CD4-positive, alpha-beta T cell treated with Interleukin-10 for 1 hour (primary cell): ENCODE measurements at places on chromosomes 3 and 15.

DNA sequence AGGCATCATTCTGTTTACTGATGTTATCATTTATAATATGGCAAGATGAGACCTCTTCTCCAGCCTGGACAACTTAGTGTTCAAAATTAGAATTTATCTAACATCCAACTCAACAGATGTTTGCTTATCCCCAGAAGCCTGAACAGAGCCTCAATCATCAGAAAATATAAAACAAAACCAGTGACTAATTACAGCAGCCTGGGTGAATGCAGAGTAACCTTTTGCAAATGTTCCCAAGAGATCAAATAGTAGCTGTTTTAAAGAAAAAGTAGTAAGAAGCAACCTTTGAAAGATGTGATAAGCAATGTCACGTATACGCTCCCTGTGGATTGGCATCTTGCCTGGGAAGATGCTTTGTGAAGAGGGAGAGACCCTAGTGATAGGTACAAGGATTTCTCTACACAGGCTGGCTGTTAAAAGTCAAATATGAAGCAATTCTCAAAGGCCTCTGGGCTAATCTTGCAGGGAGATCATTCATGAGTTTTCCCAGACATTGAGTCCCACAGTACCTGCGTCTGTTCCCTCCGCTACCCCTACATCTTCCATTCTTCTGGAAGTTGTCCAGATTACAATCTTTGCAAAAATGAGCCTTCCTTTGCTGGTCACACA is 39.3 kb upstream of the PRICKLE2 start:
- DNase-seq: no peak

GRCh38 chr3:37071921-37072320 is 78.6 kb downstream of the MLH1 start:
- DNase-seq: no peak

DNA sequence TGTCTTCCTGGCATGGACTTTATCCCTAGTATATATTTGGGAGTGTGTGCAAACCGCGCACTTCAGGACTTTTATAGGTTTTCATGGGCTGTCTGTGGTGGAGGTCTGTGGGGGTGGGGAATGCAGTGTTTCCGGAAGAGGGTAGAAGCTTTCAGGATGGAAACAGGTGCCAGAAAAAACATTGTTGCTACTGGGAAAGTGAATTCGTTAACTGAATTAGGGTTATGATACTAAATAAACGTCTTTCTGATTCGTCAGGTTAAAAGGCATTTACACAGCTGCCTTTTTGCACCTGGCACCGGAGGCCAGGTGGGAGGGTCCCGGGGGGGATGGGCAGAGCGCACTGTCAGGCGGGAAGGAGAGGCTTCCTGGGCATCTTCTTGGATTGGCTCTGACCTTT is 62.1 kb downstream of the SLCO3A1 start:
- no peak for DNase-seq

DNA sequence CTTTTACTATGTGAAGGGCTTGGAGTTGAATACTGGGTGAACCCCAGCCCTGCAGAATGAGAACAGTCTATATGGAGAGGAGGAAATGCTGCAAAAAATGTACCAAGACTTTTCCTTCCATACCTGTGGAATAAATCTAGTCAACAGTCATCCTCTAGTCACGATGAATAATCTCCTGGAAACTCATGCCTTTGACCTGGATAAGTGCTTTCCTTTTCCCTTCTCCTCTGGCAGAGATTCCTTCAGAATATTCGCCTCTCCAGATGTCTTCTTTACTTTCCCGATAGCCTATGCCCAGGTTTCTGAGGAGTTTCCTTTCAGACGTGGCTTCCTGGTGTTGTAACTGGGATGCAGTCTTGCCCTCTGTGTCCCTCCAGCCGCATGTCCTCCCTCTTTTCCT is 28.1 kb downstream of the CCNL1 start:
- no peak for DNase-seq

DNA sequence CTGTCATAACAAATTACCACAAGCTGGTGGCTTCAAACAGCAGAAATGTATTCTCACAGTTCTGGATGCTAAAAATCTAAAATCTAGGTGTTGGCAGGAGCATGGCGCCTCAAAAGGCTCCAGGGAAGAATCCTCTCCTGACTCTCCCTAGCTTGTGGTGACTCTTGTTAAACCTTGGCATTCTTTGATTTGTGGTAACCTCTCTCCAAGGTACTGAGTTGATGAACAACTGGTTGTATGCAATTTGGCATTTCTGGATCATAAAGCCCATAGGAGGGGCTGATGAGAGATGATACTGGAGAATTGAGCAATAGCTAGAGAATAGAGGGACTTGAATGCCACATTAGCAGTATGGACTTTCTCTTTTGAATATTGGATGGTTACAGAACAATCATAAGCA is 821.8 kb downstream of the TBL1XR1 start:
- no peak for DNase-seq

DNA sequence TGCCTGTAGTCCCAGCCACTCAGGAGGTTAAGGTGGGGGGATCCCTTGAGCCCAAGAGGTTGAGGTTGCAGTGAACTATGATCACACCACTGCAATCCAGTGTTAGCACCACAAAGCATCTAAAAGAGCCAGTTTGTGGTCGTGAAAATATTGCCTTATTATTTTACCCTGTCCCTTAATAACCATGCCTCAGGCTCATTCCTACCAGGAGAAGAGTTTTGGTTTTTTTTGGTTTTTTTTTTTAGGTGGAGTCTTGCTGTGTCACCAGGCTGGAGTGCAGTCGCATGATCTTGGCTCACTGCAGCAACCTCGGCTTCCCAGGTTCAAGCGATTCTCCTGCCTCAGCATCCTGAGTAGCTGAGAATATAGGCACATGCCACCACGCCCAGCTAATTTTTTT is 17.9 kb upstream of the AVEN start:
- no peak for DNase-seq

DNA sequence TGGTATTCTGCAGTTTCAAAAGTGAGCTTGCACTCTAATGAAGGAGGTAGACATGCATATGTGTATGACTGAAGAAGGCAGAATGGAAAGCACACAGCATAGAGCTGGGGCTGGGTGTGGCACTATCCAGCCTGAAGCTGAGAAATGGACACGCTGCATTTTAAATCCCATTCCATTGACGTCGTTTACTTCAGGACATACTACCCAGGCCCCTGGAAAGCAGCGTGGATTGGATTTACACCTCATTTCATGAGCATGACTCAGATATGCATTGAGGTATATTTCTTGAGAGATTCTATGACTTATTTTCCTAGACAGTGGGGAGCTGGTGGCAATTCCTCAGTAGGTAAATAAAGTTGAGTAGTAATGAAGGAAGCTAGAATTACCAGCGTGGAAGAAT is 101.4 kb downstream of the ABI3BP start:
- DNase-seq: no peak

- no peak for DNase-seq
Measured at GRCh38 chr3:128473180-128473519, 6.5 kb upstream of the DNAJB8 start.

- DNase-seq: peak; percentile 71
Measured at GRCh38 chr3:33047842-33048834, 48.8 kb downstream of the GLB1 start.

GRCh38 chr15:68598171-68599152 is 19.7 kb downstream of the CORO2B start:
- no peak for DNase-seq

DNA sequence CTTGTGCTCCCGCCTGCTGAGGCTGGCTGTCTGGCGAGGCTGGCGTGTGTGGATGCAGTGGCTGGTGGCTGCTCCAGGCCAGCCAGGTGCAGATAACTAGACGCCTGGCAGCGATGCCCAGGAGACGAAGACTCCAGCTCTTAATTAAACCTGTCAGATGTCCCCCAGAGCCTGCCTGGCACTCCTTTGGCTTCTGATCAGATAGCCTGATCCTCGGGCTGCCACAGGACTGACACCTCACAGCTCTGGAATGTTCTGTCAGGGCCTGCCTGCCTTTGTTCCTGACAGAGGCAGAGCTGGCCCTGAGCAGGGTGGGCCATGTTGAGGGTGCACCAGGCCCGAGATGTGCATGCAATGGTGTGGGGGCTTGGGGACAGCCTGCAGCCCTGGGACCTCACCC is 36.5 kb downstream of the PLXNA1 start:
- no peak for DNase-seq

GRCh38 chr15:38814891-38815290 is 250.3 kb upstream of the RASGRP1 start:
- no peak for DNase-seq

GRCh38 chr3:150216041-150216811 is 191.9 kb upstream of the TSC22D2 start:
- DNase-seq: no peak
